ENCODE measurements at places on chromosomes 2 and 18.

GRCh38 chr2:118322406-118322805, 234.1 kb downstream of the INSIG2 start:
- no peak for DNase-seq

DNA sequence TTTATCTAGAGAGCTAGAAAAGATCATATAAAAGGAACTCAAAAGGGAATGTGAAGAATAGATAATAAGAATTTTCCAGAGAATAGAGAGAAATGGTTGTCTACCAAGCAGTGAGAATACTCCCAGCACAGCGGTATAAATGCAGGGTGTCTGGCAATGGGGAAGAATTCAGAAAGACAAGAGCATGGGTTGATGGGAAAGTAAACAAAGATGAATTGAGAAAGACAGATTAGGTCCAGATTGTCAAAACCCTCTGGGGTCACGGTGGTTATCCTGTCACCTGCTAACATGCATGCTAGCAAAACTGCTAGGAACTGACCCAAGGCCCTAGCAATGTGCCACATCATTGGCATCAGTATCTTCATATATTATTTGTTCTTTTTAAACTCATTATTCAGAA, 30.8 kb upstream of the C1D start:
- DNase-seq = no peak

- peak; percentile 97 for DNase-seq
Measured at GRCh38 chr18:38427234-38427633, 861.6 kb upstream of the CELF4 start.

DNA sequence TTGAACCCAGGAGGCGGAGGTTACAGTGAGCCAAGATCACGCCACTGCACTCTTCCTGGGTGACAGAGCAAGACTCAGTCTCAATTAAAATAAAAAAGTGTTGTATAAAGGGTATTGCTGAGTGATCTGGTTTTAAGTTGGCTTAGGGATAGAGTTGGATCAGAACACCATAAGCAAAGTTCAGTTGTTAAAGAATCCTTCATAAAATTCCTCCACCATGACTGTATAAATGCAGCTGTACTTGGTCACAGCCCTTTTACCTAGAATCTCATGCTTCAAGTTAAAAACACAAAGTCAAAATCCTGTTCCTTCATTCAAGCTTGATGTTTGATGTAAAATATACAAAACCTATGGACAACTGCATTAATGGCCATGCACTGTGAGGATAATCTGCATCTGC, 33.4 kb upstream of the PNO1 start:
- no peak for DNase-seq

GRCh38 chr2:53784436-53784835, 2.3 kb downstream of the ASB3 start:
- no peak for DNase-seq
